ENCODE measurements at places on chromosomes 13 and 19. TPM values are rescaled to one million over a fixed set of nuclear protein-coding genes. Genes with fewer than 3 reads are reported as not detected.

Gene ZNF681
- 3.0 TPM for total RNA-seq

Gene FCHO1
- 2.9 TPM for total RNA-seq

Gene ZNF442
- 3.6 TPM for total RNA-seq

Gene LATS2
- total RNA-seq, result 52.9 TPM

Gene ZNF439
- 13.3 TPM for total RNA-seq

Gene FAM124A
- total RNA-seq, result 9.2 TPM

Gene NLRP7
- total RNA-seq, result not detected

Gene CGB3
- not detected for total RNA-seq

Gene GPC5
- total RNA-seq, result 0.97 TPM

Gene SLC25A41
- total RNA-seq, result not detected

Gene IRGQ
- 25.5 TPM for total RNA-seq
